ENCODE measurements at places on chromosomes 2 and 18.

GRCh38 chr2:30235008-30235655 is 3.8 kb downstream of the LBH start:
- H3K4me1 ChIP-seq = no peaks in the 10 kb centered on the region
- peak overlapping the region; percentile 92 for H3K27ac ChIP-seq
- H3K4me3 ChIP-seq = no peak overlapping the region
- H3K27me3 ChIP-seq = no peaks in the 10 kb centered on the region

DNA sequence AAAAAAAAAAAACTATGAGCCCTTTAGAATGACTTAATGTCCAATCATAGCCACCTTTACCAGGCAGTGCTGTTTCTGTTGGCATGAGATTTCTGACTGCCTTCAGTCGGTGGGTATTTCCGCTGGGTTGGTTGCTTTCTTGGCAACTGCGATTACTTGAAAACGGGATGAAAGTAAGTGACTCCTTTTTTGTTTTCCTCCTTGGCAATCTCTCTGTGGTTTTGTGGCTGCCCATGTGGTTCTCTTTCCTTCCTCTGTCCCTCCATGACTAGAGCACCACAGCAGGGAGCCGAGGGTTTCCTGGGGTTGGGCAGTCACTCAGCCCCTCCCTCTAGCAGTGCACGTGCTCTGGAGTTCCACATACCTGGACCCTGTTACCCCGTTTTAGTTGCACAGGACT is 112.1 kb downstream of the KLHL29 start:
- DNase-seq = no peak
- no peaks in the 10 kb centered on the region for H3K36me3 ChIP-seq
- no peak overlapping the region for H3K27ac ChIP-seq
- H3K27me3 ChIP-seq = no peaks in the 10 kb centered on the region

GRCh38 chr2:60221098-60221497 is 332.4 kb downstream of the BCL11A start:
- H3K27ac ChIP-seq = no peak overlapping the region
- DNase-seq = no peak
- no peak overlapping the region for H3K4me3 ChIP-seq

- no peak for DNase-seq
- H3K27ac ChIP-seq = no peak overlapping the region
- no peaks in the 10 kb centered on the region for H3K4me1 ChIP-seq
- H3K4me3 ChIP-seq = no peak overlapping the region
Observed at GRCh38 chr18:44149706-44150105, 531.0 kb upstream of the SETBP1 start.

DNA sequence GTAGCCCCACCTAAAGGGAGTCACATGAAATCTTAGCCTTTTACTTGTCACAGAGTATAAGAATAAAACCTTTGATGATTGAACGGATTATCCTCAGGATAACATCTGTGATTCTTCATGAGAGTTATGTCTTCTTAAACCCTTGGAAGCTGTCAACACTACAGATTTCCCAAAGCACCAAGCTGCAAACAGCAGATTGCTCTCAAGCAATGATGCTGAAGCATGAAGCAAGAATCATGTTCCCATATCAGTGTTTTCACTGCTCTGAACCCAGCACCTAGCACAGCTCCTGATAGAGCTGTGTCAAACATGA is 47.6 kb upstream of the CELF4 start:
- H3K27ac ChIP-seq = no peak overlapping the region
- peaks cover 2% of the 10 kb centered on the region for H3K27me3 ChIP-seq
- no peaks in the 10 kb centered on the region for H3K36me3 ChIP-seq
- H3K4me3 ChIP-seq = no peak overlapping the region
- no peak for DNase-seq

DNA sequence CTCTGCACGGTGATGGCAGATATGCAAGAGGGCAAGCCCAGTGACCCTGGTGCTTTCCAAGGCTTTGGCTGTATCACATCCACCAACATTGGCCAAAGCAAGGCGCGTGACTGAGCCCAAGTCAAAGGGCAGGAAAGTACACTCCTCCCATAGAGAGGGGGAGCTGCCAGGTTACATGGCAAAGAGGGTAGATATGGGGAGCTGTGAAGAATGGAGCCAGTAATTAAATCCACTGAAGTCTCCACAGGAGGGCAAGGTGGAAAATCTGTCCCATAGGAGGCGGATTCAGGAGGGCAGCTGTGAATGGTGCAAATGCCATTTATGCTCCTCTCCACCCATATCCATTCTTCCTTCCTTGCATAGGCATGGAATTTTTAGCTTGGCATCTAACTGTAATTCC is 44.6 kb upstream of the THOC1 start:
- no peak overlapping the region for H3K4me3 ChIP-seq
- no peaks in the 10 kb centered on the region for H3K4me1 ChIP-seq
- no peaks in the 10 kb centered on the region for H3K27me3 ChIP-seq
- no peaks in the 10 kb centered on the region for H3K36me3 ChIP-seq

- H3K4me1 ChIP-seq = no peaks in the 10 kb centered on the region
- H3K36me3 ChIP-seq = no peaks in the 10 kb centered on the region
- peaks cover 28% of the 10 kb centered on the region for H3K27me3 ChIP-seq
- H3K27ac ChIP-seq = no peak overlapping the region
- DNase-seq = no peak
- no peak overlapping the region for H3K4me3 ChIP-seq
Observed at GRCh38 chr2:96500385-96501066, 4.6 kb downstream of the NEURL3 start.

- H3K4me3 ChIP-seq = no peak overlapping the region
- no peaks in the 10 kb centered on the region for H3K4me1 ChIP-seq
- no peaks in the 10 kb centered on the region for H3K27me3 ChIP-seq
- H3K36me3 ChIP-seq = no peaks in the 10 kb centered on the region
- H3K27ac ChIP-seq = no peak overlapping the region
- DNase-seq = no peak
Observed at GRCh38 chr18:57984490-57985115, 59.4 kb upstream of the NEDD4L start.

- no peak overlapping the region for H3K4me3 ChIP-seq
- no peak for DNase-seq
- no peaks in the 10 kb centered on the region for H3K27me3 ChIP-seq
- H3K36me3 ChIP-seq = no peaks in the 10 kb centered on the region
- H3K27ac ChIP-seq = no peak overlapping the region
Observed at GRCh38 chr2:181164699-181165098, 184.3 kb downstream of the UBE2E3 start.

DNA sequence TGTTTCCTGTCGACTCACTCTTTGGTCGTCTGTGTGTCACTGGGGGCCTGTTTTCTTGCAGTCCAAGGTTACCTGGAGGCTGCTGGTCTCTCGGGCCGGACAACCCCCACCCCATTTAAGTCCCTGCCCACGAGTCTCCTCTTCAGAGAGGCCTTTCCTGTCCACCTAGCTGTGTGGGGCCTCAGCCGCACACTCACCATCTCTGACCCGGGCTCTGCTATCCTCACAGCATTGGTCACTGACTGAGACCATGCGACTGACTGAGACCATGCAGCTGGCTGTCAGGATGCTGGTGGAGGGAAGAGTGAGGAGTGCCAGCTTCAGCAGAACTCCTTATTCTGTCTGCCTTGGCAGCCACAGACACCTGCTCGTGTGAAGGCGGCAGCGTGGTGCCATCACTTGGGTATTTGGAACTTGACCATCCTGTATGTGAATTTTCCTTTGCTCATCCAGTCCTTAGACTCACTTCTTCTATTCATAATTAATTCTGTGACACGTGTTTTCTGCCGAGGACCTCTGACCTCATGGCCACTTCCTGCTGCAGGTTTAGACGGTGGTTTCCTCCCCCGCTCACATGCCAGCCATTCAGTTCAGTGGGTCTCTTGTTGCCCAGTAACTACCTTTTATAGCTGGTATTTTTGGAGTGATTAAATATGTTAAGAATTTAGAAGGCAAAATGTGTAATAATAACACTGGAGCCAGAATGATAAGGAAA is 47.5 kb upstream of the ASB1 start:
- H3K27me3 ChIP-seq = no peaks in the 10 kb centered on the region
- no peaks in the 10 kb centered on the region for H3K4me1 ChIP-seq
- no peak for DNase-seq
- H3K4me3 ChIP-seq = no peak overlapping the region

- no peak for DNase-seq
- no peaks in the 10 kb centered on the region for H3K27me3 ChIP-seq
- H3K4me1 ChIP-seq = no peaks in the 10 kb centered on the region
Observed at GRCh38 chr2:185012643-185013042, 414.3 kb downstream of the ZNF804A start.

DNA sequence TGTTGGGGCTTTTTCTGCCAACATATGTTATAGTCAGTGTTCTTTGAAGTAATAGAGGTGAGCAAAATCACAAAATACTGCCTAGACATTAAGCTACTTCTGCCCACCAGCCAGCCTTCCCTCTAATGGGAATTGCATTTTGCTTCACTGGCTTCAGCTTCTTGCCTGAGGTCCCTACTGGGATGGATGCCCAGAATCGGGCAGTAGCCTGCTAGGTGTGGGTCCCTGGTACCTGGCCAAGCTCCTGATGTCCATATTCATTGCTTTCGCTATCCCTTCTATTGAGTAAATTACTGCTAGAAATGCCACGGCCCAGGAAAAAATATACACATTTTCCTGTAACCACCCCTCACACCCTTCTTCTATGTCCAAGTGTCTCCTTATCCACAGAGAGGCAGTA is 27.0 kb downstream of the CRYGD start:
- H3K36me3 ChIP-seq = no peaks in the 10 kb centered on the region
- no peak for DNase-seq
- no peak overlapping the region for H3K27ac ChIP-seq
- no peaks in the 10 kb centered on the region for H3K27me3 ChIP-seq
- H3K4me1 ChIP-seq = no peaks in the 10 kb centered on the region

GRCh38 chr18:65942104-65942503 is 191.3 kb downstream of the CDH7 start:
- no peaks in the 10 kb centered on the region for H3K36me3 ChIP-seq
- no peak for DNase-seq
- no peaks in the 10 kb centered on the region for H3K4me1 ChIP-seq
- H3K27ac ChIP-seq = no peak overlapping the region
- no peaks in the 10 kb centered on the region for H3K27me3 ChIP-seq

DNA sequence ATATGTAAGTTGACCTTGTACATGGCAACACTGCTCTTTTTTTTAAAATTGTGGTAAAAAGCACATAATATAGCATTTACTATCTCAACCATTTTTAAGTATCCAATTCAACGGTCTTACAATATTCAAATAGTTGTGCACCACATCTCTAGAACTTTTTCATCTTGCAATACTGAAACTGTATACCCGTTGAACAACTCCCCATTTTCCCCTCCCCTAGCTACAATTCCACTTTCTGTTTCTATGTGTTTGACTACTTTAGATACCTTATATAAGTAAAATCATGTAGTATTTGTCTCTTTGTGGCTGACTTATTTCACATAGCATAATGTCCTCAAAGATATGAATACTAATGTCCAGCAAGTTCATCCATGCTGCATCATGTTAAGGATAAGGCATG is 452.1 kb downstream of the TXNL1 start:
- no peaks in the 10 kb centered on the region for H3K36me3 ChIP-seq
- H3K27me3 ChIP-seq = no peaks in the 10 kb centered on the region
- H3K4me3 ChIP-seq = no peak overlapping the region
- H3K4me1 ChIP-seq = no peaks in the 10 kb centered on the region
- no peak for DNase-seq

GRCh38 chr18:79275461-79275860 is 120.3 kb upstream of the NFATC1 start:
- H3K27me3 ChIP-seq = no peaks in the 10 kb centered on the region
- DNase-seq = no peak
- no peak overlapping the region for H3K4me3 ChIP-seq
- H3K27ac ChIP-seq = no peak overlapping the region
- no peaks in the 10 kb centered on the region for H3K4me1 ChIP-seq
- H3K36me3 ChIP-seq = no peaks in the 10 kb centered on the region

- H3K27ac ChIP-seq = no peak overlapping the region
- DNase-seq = no peak
- H3K4me3 ChIP-seq = no peak overlapping the region
- no peaks in the 10 kb centered on the region for H3K27me3 ChIP-seq
- H3K4me1 ChIP-seq = no peaks in the 10 kb centered on the region
Observed at GRCh38 chr2:45445037-45445436, 166.0 kb downstream of the SRBD1 start.

DNA sequence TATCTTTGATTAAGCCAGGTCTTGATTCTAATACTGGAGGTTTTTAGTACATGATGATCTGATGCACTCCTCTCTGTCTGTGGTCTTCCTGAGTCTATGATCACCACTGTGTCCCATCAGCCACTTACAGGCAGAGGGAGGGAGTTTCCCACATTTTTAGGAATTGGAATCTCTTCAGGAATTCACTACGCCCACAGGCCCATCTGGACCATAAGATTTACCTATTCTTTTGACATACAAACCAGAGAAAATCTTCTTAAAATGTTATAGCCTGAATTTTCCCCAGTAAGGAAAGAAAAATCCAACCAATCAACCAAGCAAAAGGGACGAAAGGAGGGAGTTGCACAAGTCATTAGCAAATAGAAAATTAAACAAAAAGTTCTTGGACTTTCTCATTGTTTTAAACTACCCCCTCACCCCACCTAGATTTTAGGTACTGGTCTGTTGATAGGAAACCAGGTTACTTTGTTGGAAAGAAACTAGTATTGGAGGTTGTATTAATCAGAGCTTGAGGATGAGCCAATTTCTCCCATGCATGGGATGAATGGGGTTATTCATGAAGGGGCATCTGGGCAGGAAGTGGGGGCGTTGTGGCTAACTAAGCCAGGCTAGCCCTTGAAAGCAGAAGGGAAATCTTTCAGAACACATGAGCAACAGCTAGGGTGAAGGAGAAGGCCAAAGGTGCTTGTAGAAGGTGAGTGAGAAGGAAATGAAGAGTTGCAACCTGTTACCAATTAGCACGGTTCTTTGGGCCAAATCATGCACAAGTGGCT is 328.2 kb upstream of the MEX3C start:
- H3K4me3 ChIP-seq = no peak overlapping the region
- no peaks in the 10 kb centered on the region for H3K4me1 ChIP-seq
- no peaks in the 10 kb centered on the region for H3K36me3 ChIP-seq
- no peak for DNase-seq
- no peaks in the 10 kb centered on the region for H3K27me3 ChIP-seq

DNA sequence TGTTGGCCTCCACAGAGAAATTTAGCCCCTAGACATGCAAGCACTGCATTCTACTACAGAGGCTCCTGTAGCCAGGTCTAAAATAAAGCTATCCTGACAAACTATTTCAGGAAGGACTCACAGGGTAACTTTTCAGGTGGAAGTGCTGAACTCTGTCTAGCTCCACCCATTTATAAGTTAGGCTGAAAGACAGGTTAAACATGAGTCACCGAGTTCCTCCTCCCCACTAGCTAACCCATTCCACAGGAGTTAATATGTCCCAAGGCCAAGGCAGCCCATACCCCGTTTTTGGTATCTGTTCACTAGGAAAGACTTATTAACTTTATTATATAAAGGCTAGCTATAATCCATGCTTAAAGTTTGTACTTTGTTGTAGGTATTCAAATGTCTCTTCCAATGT is 3.5 kb downstream of the CWC22 start:
- H3K4me1 ChIP-seq = peaks cover 24% of the 10 kb centered on the region
- DNase-seq = no peak
- no peak overlapping the region for H3K27ac ChIP-seq
- no peak overlapping the region for H3K4me3 ChIP-seq

DNA sequence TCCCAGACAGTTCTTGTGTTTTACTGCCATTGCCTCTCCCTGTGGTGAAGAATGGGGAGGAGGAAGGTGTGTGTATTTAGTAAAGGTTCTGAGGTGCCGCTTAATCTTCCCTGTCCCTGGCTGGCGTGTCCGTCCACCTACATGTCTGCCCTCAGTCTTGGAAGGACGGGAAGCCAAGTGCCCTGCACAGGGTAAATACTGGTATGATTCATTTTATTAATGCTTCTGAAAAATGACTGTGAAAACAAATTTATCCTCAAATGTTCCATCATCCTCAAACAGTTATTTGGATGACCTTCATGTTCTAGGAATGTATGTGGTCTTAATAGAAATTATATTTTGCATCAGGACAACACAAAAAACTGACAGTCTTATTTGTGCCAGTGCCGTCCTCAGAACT is 6.6 kb downstream of the EPAS1 start:
- H3K27ac ChIP-seq = no peak overlapping the region
- no peaks in the 10 kb centered on the region for H3K4me1 ChIP-seq
- H3K27me3 ChIP-seq = no peaks in the 10 kb centered on the region
- no peak overlapping the region for H3K4me3 ChIP-seq

All from sigmoid colon (tissue), 7 donors.